ENCODE measurements at places on chromosomes 1 and 21. TPM values are rescaled to one million over a fixed set of nuclear protein-coding genes. Genes with fewer than 3 reads are reported as not detected.
A peak's percentile ranks its signal among the peaks of the same experiment; 100 is the strongest.

Gene NR1I3
- polyA plus RNA-seq = not detected

DNA sequence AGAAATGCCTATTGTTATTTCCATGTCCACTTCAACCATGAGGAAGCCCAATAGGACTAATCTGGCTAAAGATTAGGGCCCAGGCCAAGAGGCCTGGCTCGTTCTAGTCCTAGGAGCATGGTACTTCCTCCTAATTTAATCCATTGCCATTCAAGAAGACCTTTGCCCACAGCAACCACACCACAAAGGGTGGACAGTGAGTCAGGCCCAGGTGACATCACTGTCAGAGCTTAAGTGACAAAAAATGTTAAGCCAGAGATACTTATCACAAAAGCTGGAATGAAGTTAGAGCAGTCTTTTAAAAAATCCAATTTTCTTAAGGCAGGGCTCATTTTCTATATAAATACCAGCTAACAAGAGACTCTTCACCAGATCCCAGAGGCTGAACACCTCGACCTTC, at the start of gene SPRR3:
SPRR3 (plus strand) TSS at position 368 of the 400 bp plus-strand sequence. CDS start 1,272 bp downstream, outside the sequence.
- DNase-seq = no peak
- no peaks in the 10 kb centered on the region for H3K27me3 ChIP-seq
- no peak within 1 kb of the TSS for H3K4me3 ChIP-seq

DNA sequence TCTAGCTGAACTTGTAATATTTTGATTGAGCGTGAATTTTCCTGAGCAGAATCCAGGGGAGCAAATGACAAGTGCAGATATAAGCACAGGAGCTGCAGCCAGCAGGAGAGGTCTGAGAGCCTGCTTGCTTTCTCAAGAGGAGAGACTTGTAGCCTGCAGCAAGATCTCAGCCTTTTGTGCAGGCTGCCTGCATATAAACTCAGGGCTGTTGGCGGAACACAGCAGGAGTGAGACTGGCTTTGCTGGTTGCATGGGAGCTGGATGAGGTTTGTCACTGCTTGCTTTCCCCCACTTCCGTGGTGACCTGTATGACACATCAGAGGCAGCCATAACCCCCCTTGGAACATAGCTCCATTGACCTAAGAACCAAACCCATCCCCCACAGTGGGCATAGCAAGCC, 725.4 kb upstream of the RGS18 start:
- H3K4me1 ChIP-seq = no peaks in the 10 kb centered on the region
- H3K27ac ChIP-seq = no peak overlapping the region
- no peaks in the 10 kb centered on the region for H3K36me3 ChIP-seq
- H3K27me3 ChIP-seq = no peaks in the 10 kb centered on the region
- no peak for DNase-seq
- H3K4me3 ChIP-seq = no peak overlapping the region

DNA sequence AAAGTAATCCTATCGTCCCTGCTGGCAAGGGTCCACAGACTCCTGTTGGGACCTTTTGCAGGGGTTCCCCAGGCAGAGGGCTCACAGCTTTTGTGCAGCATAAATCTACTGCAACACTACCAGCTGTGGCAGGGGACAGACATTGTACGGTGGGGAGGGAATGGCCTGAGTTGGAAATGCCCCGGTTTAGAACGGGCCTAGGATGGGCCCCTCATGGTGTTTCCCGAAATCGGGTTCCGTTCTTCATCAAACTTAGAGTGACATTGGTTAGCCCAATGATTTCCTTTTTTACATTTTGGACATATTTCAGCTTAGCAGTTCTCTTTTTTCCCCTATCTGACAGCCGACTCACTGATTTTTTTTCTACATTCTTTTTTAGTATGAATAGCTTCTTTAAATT, 26.5 kb upstream of the SAMD11 start:
- H3K4me3 ChIP-seq = no peak overlapping the region
- no peaks in the 10 kb centered on the region for H3K36me3 ChIP-seq
- no peak overlapping the region for H3K27ac ChIP-seq
- DNase-seq = no peak
- H3K4me1 ChIP-seq = no peaks in the 10 kb centered on the region
- H3K27me3 ChIP-seq = peaks cover 17% of the 10 kb centered on the region

DNA sequence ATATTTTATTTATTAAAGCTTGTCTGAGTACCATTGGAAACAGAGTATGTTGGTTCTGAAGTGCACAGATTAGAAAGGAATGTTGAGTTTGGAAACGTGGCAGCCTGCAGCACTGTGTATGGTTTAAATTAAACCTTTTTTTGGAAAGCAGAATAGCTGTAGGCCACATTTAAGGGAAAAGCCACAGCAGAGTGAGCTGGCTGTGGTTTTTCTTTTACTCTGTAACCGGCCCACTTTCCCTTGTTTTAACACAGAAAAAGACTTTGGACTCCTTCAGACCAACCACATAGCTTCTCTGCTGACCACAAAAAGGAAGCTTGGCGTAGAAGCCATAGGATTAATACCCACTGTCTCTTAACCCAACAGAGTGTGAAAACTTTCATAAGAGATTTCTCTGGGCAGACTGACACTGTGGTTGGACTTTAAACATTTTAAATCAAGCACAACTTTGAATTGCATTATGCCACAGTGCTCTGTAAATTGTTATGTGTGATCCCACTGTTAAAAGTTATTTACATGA, 75.2 kb downstream of the NFIA start:
- no peak overlapping the region for H3K4me3 ChIP-seq
- H3K27ac ChIP-seq = peak overlapping the region; percentile 31
- H3K27me3 ChIP-seq = no peaks in the 10 kb centered on the region
- DNase-seq = no peak
- peaks cover 28% of the 10 kb centered on the region for H3K4me1 ChIP-seq

DNA sequence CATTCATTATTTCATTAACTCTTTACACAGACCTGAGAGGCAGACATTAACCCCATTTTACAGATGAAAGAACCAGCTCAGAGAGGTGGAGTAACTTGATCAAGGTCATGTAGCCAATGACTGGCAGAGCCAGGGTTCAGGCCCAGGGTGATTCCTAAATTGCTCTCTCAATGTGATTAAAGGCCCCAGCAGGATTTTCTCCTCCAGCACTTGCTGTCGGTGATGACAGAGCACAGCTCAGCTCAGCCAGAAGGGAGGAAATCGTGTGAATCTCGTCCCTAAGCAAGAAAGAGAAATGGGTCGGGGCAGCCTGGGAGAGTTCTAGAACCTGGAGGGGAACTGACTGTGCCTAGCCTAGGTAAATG, 19.5 kb upstream of the RNF19B start:
- H3K27ac ChIP-seq = no peak overlapping the region
- no peaks in the 10 kb centered on the region for H3K36me3 ChIP-seq
- peaks cover 32% of the 10 kb centered on the region for H3K4me1 ChIP-seq
- DNase-seq = no peak

DNA sequence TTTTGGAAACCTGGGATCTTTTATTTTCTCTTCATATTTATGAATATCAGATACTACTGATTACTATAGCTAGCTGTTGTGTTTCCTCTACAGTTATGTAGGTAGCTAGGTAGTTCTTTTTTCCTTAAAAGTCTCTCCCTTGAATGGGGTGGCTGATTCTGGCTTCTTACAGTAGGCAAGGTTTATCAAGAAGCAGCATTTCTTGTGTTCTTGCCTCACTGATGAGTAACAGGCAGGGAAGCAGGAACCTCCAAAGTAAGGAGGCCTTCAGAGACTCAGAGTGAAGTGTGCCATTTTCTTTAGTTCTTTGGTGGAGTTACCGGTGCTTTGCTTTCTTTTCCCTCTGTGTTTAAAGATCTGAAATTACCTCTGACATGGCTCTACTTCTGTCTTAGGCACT, 56.0 kb downstream of the ZMYM4 start:
- DNase-seq = no peak
- no peaks in the 10 kb centered on the region for H3K4me1 ChIP-seq
- H3K4me3 ChIP-seq = no peak overlapping the region
- H3K36me3 ChIP-seq = peaks cover 5% of the 10 kb centered on the region
- H3K27ac ChIP-seq = no peak overlapping the region

DNA sequence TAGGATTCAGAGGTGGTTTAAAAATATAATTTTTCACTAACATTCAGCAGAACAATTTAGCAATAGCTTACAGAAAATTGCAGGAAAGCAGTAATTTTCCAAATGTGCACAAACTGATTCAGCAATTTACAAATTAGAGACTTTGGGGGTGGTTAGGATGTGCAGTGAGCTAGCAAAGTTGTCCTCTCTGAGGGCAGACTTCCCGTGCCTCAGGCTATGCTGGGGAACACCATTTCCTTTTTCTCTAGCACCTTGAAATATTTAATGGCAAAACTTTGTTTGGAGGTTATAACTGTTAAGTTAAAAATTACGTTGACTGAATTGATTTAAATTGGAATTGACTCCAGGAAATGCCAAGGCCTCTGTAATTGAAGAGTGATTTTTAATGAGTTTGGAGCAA, 258.9 kb downstream of the PTBP2 start:
- H3K27me3 ChIP-seq = no peaks in the 10 kb centered on the region
- H3K4me3 ChIP-seq = no peak overlapping the region
- H3K4me1 ChIP-seq = no peaks in the 10 kb centered on the region

DNA sequence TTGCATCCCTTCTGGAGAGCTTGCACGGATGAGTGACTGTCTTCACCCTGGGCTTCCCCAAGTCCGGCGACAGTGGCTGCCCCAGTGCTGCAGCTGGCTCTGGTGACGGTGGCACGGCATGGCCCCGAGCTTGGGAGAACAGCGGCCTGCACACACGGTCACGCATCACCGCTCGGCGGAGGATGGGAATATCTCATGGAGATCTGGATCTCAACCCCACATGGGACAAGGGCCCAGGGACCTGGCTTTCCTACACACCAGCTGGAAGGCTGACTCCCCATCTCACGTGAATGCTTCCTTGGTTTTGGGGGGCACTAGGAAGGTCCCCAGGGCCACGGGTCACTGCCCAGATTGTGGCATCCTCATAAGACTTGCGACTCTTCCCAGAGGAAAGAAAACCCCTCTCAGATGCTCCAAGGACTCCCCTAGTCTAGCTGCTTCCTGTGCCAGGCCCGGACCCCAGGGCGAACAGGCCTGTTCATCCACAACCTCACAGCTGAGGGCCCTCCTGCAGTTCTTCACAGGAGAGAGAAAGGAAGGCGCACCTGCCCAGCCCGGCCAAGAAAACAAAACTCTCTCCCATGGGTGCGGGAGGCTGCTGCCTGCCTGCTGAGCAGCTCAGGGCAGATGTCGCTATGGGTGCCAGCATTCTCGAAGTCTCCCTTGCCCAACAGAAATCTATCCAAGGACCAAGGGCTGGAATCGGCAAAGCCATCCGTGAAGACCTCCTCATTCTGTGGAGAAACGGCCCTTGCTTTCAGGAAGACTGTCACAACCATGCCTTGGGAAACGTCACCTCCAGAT, 9.9 kb downstream of the CFAP410 start:
- no peak overlapping the region for H3K27ac ChIP-seq
- no peaks in the 10 kb centered on the region for H3K4me1 ChIP-seq
- H3K27me3 ChIP-seq = no peaks in the 10 kb centered on the region

GRCh38 chr1:202365092-202365815, 16.8 kb downstream of the PPP1R12B start:
- H3K36me3 ChIP-seq = no peaks in the 10 kb centered on the region
- H3K27ac ChIP-seq = no peak overlapping the region
- no peaks in the 10 kb centered on the region for H3K27me3 ChIP-seq
- no peak for DNase-seq

DNA sequence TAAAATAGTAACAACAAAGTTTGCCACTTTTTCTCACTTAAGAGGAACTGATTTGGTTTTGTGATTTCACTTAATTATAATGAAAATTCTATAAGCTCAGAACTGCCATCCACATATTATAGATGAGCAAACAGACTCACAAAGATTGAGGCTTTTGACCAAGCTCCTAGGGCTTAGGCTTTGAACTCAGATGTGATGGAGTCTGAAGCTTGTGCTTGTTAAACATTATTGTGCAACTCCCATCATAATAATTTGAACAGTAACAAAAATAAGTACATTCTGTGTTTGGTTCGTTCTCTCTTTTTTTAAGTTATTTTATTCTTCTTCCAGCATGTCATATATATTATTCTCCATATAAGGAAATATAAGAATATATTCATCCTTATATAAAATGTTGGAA, 403.4 kb downstream of the PTPRC start:
- H3K27ac ChIP-seq = no peak overlapping the region
- H3K36me3 ChIP-seq = no peaks in the 10 kb centered on the region
- no peak for DNase-seq
- peaks cover 3% of the 10 kb centered on the region for H3K27me3 ChIP-seq

- peaks cover 5% of the 10 kb centered on the region for H3K4me1 ChIP-seq
- no peaks in the 10 kb centered on the region for H3K27me3 ChIP-seq
- DNase-seq = no peak
- no peak overlapping the region for H3K4me3 ChIP-seq
- H3K36me3 ChIP-seq = no peaks in the 10 kb centered on the region
Observed at GRCh38 chr21:25518491-25518911, 88.8 kb downstream of the MRPL39 start.

DNA sequence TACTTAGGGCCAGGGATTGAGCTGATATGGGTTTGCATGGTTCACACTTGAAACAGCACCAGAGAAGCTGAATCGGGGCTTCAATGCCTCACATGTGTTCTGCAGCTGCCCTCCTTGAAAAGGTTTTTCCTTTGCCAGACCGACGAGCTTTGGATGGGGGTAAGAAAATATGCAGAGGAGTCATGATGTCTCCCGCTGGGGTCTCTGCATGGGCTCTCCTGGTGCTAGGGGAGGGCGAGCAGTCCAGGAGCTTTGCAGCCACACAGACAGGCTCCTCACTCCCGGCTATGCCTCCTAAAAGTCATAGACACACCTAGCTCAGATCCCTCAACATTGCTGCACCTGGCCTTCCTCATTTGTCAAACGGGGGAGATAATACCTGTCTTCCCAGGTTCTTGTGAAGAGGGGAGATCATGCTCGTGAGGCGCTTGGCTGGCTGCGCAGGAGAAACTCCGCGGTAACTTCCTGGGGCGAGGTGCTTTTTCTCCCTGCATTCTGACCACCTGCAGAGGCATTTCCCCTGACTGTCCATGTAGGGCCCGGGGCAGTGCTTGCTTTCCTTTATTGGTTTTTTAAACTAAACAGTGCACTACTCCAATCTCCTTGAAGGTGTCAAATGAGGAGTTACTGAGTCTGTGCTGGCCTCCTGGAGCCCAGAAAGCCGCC, 112.4 kb downstream of the PLXNA2 start:
- H3K36me3 ChIP-seq = peaks cover 7% of the 10 kb centered on the region
- H3K27ac ChIP-seq = peak overlapping the region; percentile 32
- no peaks in the 10 kb centered on the region for H3K27me3 ChIP-seq
- DNase-seq = no peak
- peaks cover 12% of the 10 kb centered on the region for H3K4me1 ChIP-seq

DNA sequence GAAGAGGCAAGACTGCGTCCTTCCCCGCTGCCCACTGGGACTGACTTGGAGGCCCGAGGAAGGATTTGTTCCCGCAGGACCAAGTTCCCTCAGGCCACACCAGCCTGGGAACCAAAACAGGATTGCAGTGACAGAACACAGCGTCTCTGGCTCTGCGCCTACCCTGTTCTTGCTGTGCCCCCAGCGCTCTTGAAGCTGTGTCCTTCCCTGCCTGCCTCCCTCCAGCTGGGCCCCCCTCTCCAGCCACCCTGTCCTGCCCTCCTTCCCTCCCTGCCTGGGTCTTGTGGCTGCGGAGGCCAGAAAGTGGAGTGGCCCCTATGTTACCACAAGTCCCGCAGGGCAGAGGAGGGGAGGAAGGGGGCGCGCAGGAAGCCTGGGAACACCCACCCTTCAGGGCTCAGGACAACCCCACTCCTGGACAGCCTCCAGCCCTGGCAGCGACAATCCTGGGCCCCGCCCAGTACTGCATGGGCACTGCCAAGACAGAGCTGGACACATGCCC, 164.9 kb downstream of the DYRK1A start:
- no peaks in the 10 kb centered on the region for H3K36me3 ChIP-seq
- H3K4me1 ChIP-seq = peaks cover 16% of the 10 kb centered on the region
- no peak overlapping the region for H3K4me3 ChIP-seq
- H3K27ac ChIP-seq = no peak overlapping the region
- peaks cover 9% of the 10 kb centered on the region for H3K27me3 ChIP-seq

Gene DPM3
- 54.9 TPM for polyA plus RNA-seq

Gene OR2T3
- not detected for polyA plus RNA-seq
